ENCODE measurements at places on chromosomes 16 and 17.

GRCh38 chr17:57553991-57554825 is 190.9 kb downstream of the CCDC182 start:
- no peak for DNase-seq

DNA sequence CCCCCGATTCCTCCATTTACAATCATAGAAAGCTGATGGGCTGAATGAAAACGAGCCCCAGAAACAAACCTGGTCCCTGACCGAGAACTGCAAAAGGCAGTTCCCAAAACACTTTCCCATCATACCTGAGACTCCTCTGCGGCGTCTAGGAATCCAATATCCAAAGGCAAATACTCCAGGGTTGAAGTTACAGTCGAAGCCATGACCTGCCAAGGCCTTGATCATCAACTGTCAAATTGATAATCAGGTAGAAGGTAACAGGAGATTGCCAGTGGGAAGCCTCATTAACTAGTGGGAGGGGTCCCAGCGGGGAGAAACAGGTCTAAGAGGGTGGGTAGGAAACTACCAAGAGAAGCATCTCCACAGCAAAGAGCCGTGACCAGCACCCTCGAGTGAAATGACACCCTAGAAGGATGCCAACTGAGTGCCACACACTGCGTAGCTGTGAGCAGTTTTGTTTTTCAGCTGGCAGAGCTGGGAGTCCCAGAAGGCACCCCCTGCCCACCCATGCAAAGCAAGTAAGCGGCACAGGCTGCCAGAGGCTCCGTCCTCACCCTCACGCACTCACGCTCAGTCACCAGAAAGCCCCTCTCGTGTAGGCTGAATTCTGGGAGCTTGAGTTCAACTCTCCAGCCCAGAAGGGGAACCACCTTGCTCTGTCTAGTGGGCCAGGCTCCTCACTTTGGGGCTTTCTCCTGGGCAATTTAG is 146.1 kb downstream of the GAS7 start:
- no peak for DNase-seq

GRCh38 chr17:33989361-33990148 is 265.5 kb upstream of the CCL2 start:
- no peak for DNase-seq

GRCh38 chr17:33712120-33712519 is 419.0 kb upstream of the ASIC2 start:
- no peak for DNase-seq

- DNase-seq: no peak
Measured at GRCh38 chr17:3635474-3636153, 436 bp downstream of the SHPK start.

DNA sequence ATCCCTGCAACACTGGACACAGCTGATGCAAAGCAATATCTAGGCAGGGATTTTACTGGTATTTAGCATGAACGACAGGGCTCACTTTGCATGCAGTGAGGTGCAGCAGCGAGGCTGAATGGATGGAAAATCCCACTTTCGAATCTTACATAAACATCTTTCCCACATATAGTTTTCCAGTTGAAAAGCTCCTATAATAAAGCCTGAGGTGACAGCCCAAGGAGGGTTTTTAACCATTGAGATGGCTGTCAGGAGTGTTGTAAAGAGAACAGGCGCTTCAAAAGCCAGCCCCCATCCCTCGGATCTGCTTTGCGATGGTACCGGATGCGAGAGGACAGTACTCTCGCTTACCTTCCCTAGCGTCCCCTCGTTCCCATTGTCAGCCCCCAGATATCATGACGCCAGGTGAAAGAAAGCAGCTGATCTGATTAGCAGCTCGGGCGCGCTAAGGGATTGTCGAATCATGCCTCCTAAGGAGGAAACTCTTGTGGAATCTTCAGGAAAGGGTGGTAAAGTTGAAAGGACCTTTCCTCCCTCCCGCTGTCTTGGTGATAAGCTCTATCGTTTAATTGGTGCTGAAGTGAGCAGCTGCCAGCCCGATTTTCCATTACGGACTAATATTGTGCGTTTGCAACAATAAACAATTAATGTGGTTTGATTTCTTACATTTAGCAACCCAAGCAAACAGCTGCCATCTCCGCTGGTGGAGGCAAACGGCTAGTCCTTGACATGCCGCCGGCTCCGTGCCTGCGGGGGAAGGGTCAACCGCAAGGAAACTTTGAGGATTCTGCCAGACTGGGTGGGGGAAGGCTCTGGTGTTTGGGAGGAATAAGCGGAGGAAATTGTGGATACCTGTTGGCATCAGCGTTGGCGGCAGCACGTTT is 1.8 kb downstream of the CDH8 start:
- DNase-seq: no peak

DNA sequence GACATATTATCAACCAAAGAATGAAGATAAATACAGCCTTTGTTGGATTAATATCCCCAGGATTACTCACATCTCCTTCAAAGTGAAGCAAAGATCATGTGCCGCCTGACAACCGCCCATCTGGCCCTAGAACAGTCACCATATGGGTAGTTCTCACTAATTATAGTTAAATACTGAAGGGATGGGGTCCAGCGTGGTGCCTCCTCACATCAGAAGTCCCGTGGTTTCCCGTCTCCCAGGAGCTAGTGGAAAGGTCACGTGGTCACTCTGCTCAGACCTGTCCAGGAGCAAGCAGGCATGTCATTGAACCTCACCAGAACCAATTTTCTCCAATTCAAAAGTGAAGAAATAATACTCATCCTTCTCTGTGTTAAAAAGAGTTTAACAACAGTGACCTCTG is 434.5 kb downstream of the SHISA9 start:
- no peak for DNase-seq

GRCh38 chr17:48241131-48241591 is 133.6 kb downstream of the SNX11 start:
- DNase-seq: peak; percentile 88

All from HCT116 (cell line).